ENCODE measurements at places on chromosomes 1 and 21. TPM values are rescaled to one million over a fixed set of nuclear protein-coding genes. Genes with fewer than 3 reads are reported as not detected.

Gene IGFN1
- not detected for total RNA-seq

Gene ADCY10
- 1.2 TPM for total RNA-seq

Gene CYP4A22
- total RNA-seq = not detected

GRCh38 chr1:61124696-61125095, 42.3 kb downstream of the NFIA start:
- DNase-seq = peak; percentile 27

- no peak for DNase-seq
These were observed 183.1 kb upstream of the IVNS1ABP start for GRCh38 chr1:185500001-185500626.

DNA sequence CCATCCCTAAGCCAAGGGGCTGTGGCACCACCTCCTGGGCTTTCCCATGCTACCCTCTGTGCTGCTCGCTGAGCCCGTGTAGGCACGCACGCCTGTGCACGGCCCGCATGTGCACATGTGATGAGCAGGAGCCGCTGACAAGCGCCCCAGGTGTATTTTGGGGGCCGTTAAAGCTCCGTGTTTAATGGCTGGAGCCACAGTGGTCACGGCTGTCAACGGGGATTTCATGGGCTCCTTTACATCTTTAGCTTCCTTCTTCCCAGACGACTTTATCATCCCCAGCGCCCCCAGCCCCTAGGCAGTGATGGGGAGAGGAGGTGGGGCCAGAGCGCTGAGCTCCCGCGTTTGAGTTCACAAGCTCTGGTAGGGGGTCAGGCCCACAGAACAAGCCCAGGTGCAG, 11.7 kb upstream of the EPHA8 start:
- DNase-seq = no peak

Gene TMEM200B
- 31.3 TPM for total RNA-seq

- DNase-seq = no peak
These were observed 56.4 kb upstream of the RGS7 start for GRCh38 chr1:241413386-241413785.

Gene KLF17
- not detected for total RNA-seq

Gene LCE2C
- total RNA-seq = not detected

DNA sequence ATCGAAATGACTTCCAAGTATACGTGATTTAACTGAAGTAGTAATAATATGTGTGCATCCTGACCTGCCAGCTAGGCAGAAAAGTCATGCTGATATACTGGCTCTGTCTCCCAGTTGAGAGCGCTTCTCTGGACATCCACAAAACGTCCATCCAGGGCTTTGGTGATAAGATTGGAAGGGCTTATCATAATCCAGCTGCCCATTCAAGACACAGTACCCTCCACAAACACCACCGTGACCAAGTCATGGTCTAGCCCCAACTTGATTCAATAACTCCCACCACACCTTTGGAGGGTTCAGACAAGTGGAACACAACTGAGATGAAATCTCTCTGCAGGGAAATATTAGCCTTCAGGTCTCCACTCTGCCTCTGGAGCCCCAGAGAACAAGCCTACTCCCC, 76.2 kb downstream of the CD46 start:
- DNase-seq = no peak

DNA sequence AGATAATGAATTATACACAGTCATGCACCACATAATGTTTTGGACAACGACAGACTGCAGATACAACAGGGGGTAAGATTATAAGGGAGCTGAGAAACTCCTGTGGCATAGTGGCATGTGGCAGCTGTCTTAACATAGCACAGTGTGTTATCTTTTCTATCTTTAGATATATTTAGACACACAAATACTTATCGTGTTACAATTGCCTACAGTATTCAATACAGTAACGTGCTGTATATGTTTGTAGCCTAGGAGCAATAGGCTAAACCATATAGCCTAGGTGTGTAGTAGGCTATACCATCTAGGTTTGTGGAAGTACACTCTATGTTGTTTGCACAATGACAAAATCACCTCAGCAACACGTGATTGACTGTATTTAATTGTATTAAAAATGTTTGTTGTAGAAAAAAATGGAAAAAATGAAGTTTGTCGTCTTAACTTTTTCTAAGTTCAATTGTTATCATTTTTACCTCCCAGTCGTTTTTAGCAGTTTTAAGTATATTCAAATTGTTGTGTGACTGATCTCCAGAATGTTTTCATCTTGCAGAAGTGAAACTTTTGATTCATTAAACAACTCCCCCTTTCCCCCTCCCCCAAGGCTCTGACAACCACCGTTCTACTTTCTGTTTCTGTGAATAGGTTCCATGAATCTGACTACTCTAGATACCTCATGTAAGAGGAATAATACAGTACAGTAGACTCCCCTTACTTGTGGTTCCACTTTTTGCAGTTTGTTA, 351.0 kb upstream of the B3GALT2 start:
- no peak for DNase-seq

Gene SELL
- total RNA-seq = 0.70 TPM

Gene CHD5
- 0.69 TPM for total RNA-seq

DNA sequence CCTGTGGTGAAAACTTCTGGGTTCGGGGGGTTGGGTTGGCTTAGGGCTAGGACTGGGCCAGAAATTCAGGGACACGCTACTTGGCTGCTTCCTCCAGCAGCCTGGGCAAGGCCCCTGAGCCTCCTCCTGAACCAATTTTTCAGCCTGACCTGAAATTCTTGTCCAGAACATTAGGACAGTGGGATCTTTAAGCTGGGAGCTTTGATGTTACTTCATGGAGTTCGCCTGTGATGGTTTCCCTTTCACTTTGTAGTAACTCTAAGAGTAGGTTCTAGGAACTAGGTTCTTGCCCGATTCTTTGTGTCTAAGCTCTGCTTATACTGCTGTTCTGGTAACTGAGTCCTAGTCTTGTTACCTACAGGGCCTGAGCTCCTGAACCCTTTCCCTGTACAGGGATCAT, 75.3 kb downstream of the S1PR1 start:
- no peak for DNase-seq

DNA sequence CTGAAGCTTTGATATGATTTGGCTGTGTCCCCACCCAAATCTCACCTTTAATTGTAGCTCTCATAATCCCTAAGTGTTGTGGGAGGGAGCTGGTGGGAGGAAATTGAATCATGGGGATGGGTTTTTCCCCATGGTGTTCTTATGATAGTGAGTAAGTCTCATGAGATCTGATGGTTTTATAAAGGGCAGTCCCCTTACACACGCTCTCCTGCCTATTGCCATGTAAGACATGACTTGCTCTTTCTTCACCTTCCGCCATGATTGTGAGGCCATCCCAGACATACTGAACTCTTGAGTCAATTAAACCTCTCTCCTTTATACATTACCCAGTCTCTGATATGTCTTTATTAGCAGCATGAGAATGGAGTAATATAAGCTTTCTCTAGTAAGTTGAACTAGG, 261.9 kb downstream of the HLX start:
- DNase-seq = no peak

Gene OR2G6
- not detected for total RNA-seq

DNA sequence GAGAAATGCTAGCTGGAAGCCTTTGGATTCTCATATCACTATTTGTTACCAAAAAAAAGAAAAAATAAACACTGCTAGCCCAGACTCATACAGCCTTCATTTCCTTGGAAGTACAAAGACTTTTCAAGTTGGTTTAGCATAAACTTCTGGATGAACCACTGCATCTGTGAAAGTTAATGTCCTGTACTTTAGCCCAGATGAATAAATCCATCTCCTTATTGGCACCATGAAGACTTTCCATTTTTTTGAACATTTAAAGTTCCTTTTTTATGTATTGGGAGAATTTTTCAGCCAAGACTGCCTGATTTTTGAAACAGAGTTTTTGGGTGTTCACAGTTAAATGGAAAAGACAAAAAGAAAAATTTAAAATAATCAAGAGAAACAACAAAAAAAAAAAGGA, 184.0 kb upstream of the C1orf87 start:
- DNase-seq = no peak

GRCh38 chr21:16258844-16259611, 529.2 kb downstream of the USP25 start:
- no peak for DNase-seq

GRCh38 chr21:39313042-39313570, 326 bp downstream of the BRWD1 start:
- DNase-seq = peak; percentile 36

DNA sequence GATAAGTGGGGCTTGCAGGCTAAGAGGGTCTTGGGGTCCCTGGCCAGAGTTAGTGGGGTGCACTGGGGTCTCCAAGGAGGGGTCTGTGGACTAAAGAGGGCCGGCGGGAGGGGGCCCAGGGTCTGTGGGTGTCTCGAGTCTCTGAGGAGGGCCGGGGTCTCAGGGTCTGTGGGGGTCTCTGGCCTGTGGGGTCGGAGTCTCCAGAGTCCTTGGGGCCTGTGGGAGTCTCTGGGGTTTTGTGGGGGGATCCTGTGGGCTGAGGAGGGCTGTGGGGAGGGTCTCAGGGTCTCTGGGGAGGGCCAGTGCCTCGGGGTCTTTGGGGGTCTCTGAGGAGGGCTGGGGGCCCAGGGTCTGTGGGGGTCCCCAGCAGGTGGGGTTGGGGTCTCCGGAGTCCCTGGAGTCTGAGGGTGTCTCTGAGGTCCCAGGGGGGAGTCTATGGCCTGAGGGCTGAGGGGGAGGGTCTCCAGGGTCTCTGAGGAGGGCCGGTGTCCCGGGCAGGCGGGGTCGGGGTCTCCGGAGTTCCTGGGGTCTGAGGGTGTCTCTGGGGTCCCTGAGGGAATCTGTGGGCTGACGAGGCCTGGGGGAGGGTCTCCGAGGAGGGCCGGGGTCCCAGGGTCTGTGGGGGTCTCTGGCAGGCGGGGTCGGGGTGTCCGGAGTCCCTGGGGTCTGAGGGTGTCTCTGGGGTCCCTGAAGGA, 628 bp upstream of the PLEKHM2 start:
- no peak for DNase-seq

Gene ZRANB2
- total RNA-seq = 29.5 TPM

DNA sequence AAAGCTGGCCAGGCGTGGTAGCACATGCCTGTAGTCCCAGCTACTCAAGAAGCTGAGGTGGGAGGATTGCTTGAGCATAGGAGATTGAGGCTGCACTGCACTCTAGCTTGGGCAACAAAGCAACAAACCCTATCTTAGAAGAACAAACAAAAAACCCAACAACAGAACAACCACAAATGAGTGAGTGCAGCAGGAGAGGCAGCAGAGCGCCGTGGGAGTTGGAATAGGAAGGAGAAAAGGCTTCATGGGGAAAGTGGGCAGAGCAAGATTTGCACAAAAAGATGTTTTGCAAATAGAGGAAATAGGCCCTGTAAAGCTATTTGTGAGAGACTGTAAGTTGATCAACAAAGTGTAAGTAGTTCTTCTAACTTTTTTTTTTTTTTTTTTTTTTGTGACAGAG, 19.6 kb downstream of the SMAP2 start:
- DNase-seq = no peak

GRCh38 chr1:44805311-44806024, 1.7 kb downstream of the DYNLT4 start:
- peak; percentile 20 for DNase-seq

DNA sequence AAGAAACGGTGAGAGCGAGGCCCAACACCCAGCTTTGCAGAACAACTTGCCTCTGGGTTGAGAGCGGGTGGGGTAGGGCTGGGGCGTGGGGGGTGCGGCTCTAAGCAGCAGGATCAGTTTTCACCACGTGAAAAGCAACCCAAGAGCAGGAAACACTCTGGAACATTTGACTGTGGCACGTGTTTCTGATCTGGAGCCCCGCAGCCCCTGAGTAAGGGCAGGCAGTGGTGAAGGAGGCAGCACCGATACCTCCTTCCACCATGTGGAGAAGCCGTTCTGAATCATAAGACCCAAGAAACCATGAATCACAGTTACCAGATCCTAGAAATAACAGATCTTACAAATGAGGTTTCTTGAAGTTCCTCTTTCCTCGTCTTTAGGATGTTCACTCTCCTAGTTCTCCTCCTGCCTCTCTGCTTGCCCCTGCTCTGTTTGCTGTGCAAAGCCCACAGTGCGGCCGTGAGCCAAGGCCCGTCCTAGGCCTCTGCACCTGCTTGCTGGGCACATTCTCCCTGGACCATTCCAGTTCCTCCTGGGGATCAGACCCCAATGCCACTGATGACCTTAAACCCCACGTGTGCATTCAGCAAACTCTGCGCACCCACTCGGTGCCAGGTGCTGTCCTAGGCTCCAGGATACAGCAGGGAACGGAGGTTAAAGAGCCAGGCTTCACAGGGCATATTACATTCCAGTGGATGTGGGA, 31.9 kb downstream of the SLC1A7 start:
- peak; percentile 62 for DNase-seq

GRCh38 chr1:246245541-246245940, 261.5 kb downstream of the SMYD3 start:
- DNase-seq = no peak

GRCh38 chr1:8822373-8823294, 5.2 kb upstream of the RERE start:
- DNase-seq = peak; percentile 37
